Right ventricle myocardium inferior (tissue), 1 donor: ENCODE measurements at places on chromosomes 12 and 14.

DNA sequence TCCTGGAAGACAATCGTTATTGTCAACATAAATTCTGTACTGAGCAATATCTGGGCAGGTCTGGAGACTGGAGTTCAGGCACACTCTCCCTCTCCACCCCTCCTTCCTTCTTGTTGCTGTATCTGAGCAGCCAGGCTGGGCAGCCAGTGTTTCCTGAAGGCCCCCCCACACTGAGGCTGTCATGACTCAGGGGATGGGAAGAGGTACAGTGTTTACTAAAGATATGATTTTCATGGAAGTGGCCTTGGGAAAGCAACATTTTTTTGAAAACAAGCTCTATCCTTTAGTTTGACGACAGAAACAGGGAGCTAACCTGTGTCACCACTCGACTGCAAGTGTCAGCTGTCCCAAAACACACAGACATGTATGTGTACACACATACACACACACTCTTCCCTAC lies 1485.4 kb upstream of the TMEM132C start:
- no peak for DNase-seq

DNA sequence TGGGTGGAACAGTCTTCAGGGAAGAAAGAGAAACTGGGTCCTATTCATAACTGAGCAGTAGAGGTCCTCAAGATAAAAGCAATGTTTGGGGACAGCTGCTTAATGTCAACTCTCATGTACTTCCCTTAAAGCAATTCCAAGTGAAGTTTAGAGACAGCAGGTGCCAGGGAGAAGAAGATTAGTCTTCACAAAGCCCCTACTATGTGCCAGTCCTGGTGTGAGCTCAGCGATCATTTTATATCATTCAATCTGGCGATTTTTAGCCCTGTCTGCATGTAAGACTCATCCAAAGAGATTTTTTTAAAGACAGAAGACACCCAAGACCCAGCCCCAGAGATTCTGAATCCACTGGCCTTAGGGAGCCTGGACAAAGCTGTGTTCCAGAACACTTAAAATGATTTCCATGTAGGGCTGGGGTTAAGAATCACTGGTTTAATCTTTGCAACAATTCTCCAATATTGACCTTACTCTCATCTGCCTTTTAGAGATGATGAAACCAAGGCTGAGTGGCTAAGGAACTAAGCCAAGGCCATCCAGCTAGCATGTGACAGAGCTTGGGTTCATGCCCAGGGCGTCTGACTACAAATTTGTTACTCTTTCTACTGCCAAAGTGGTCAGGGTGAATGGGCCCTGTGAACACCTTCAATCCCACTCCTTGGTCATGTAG lies 404.5 kb upstream of the TBX3 start:
- no peak for DNase-seq

- DNase-seq = no peak
Observed at GRCh38 chr12:75894965-75895754, 136.4 kb downstream of the PHLDA1 start.

DNA sequence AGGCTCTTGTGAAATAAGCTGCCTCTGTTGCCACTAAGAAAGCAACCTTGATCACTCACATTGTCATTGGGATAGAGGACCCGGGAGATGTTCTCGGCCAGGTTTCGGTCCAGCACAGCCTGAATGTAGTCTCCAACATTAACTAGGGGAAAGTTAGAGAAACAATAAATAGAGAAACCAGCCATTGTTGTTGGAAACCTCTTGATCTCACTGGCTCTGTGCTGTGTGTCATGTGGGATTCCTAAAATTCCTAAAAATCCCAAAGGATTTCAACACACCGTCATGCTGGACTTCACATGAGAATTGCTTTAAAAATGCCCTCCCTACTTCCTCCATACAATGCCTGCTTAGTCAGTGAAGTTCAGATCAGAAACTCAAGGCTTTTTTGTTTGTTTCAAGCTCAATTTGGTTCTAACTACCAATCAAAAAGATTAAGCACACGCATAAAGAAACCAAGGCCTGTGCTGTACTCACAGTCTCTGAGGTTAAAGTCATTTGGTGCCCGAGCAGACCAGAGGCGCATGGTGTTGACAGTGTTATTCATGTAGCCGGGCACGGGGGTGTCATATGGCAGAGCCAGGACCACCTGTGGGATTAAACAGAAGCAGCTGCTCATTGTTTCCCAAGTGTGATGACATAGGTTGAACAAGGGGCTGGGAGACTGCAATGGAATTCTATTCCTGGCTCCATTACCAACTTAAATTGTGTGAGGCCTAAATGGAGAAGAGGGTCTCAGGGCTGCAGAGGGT lies 23.6 kb downstream of the PYGL start:
- no peak for DNase-seq

DNA sequence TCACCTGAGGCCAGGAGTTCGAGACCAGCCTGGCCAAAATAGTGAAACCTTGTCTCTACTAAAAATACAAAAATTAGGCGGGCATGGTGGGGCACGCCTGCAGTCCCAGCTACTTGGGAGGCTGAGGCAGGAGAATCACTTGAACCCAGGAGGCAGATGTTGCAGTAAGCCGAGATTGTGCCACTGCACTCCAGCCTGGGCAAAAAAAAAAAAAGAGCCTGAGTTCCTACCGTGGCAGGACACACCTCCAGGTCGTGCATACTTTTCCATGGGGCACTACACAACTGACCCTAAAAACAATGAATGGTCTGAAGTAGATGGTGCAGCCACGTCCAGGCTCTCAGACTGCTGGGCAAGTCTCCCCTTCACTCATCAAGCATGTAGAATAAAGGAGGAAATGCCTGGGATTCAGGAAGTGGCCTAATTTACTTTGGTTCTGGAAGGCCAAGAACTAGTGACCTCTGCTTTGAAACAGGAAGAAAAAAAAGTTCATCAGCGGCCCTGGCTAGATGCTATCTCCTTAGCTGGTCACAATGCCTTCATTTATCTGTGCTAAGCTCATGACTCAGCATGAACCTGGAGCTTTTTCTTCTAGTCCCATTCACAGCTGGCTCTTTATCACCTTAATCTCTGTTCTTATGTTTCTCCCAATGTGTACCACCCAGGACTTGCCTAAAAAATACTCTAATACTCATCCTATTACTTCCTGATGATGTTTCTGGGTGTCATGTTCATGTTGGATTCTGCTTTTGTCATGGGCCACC lies 55.8 kb upstream of the OR6J1 start:
- no peak for DNase-seq

GRCh38 chr12:131333621-131334440 lies 377.1 kb upstream of the SFSWAP start:
- DNase-seq = no peak

DNA sequence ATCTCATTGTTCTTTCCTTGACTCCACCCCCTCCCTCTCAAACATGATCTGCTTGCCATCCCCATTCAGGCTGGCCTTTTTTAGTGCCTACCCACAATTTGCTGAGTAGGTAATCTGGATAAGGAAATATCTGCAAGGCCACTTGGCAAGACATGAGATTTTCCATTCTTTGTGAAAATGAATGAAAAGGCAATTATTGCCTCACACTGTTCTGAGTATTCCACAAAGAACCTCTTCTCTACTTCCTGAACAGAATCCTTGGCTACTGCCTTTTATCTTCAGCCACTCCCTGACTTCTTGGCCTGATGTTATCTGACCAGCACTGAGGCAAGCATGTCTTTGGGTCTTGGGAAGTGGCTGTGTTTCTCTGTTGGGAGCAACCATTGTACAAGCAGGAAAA lies 263.2 kb upstream of the ATP2B1 start:
- DNase-seq = no peak

- no peak for DNase-seq
Observed at GRCh38 chr14:99475660-99476059, 5.0 kb downstream of the SETD3 start.
